ENCODE measurements at places on chromosomes 2 and 18.
A peak's percentile ranks its signal among the peaks of the same experiment; 100 is the strongest.

- no peak for DNase-seq
- no peaks in the 10 kb centered on the region for H3K36me3 ChIP-seq
- H3K27me3 ChIP-seq: no peaks in the 10 kb centered on the region
- H3K27ac ChIP-seq: peak overlapping the region; percentile 65
- H3K4me3 ChIP-seq: peak overlapping the region; percentile 77
- peaks cover 66% of the 10 kb centered on the region for H3K4me1 ChIP-seq
Observed at GRCh38 chr2:10303181-10303693, 533 bp downstream of the HPCAL1 start.

DNA sequence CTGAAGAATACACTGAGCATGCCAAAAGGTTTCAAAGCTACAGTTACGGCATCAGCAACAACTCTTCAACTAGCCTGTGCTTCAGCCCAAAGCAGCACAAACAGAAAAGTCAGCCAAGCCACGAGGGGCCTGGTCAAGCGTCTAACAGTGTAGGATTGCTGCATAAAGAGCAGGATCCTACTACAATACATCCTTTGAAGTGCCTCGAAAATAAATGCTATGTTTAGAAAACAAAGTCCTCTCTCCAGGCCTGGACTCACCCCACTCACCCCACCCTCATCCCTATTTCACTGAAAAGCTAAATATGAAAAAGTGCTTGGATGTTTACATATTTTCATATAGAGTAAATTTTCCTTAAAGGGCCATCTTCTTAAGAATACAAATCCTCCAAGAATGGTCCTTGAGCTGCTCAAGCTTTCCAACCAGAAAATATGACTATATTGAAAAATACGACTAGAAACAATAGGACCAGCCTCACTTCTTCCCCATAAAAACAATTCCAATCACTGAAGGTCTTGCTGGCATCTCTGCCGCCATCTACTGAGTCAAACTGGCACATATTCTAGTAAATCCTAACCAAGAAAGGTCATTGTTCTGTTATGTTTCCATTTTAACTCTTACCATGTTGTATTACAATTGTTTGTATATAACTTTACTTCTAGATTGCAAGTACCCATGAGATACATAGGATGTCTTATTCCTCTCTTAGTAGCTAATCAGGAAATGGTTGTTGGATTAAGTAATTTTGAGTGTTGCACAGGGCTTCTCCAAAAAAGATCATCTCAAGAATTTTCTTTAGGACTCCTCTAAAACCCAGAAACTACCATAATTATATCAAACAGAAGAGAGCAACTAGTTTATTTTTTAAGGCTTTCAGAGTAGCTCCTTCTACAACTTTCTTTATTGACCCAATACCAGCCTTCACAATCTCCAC, 63.6 kb downstream of the CLHC1 start:
- no peaks in the 10 kb centered on the region for H3K4me1 ChIP-seq
- no peaks in the 10 kb centered on the region for H3K36me3 ChIP-seq
- H3K4me3 ChIP-seq: no peak overlapping the region
- peak; percentile 37 for DNase-seq
- H3K27ac ChIP-seq: no peak overlapping the region
- H3K27me3 ChIP-seq: no peaks in the 10 kb centered on the region

DNA sequence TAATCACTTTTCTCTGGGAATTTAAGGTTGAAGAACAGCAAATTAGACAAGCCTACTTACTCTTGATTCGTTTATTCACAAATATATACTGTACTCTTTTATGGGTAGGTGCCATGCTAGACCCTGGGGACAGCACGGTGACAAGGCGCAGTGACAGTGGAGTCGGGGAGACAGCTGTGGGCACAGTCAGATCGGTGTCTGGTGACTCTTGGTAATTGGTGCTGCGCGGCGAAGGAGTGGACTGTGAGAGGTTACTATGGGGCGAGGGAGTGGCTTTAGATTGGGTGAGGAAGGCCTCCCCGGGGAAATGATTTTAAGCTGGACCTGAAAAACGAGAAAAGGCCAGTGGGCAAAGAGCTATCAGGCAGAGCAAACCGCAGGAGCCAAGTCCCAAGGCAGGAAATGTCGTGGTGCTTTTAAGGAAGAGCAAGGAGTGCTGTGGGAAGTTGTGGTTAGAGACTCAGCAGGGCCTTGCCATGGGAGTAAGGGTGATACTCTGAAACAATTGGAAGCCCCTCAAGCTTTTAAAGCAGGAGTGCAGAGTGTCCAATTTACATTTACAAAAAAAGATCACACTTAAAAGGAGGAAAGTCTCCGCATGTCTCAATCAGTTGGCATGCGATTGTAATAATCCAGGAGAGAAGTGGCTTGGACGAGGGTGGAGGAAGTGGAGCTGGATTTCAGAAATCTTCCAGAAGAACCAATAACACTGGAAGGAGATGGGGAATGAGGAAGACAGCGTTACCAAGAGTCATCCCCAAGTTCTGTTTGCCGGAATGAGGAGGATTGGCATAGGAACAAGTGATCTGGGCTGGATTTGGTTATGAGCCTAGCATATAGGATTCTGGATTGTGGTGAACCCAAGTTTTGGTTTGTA, 36.1 kb upstream of the TXNDC2 start:
- H3K27ac ChIP-seq: no peak overlapping the region
- H3K4me1 ChIP-seq: no peaks in the 10 kb centered on the region
- no peaks in the 10 kb centered on the region for H3K27me3 ChIP-seq
- no peaks in the 10 kb centered on the region for H3K36me3 ChIP-seq
- H3K4me3 ChIP-seq: no peak overlapping the region

- no peaks in the 10 kb centered on the region for H3K27me3 ChIP-seq
- no peak overlapping the region for H3K4me3 ChIP-seq
- H3K27ac ChIP-seq: no peak overlapping the region
- no peaks in the 10 kb centered on the region for H3K4me1 ChIP-seq
- H3K36me3 ChIP-seq: no peaks in the 10 kb centered on the region
- DNase-seq: no peak
Observed at GRCh38 chr2:30769891-30770462, 37.3 kb downstream of the CAPN13 start.

GRCh38 chr2:191465766-191466420, 212.0 kb upstream of the NABP1 start:
- no peak for DNase-seq
- H3K4me3 ChIP-seq: no peak overlapping the region
- no peak overlapping the region for H3K27ac ChIP-seq
- H3K36me3 ChIP-seq: no peaks in the 10 kb centered on the region
- no peaks in the 10 kb centered on the region for H3K4me1 ChIP-seq

- DNase-seq: no peak
- peaks cover 19% of the 10 kb centered on the region for H3K4me1 ChIP-seq
- H3K36me3 ChIP-seq: no peaks in the 10 kb centered on the region
- no peak overlapping the region for H3K4me3 ChIP-seq
- H3K27ac ChIP-seq: no peak overlapping the region
- H3K27me3 ChIP-seq: no peaks in the 10 kb centered on the region
Observed at GRCh38 chr2:160647967-160648685, 154.5 kb upstream of the RBMS1 start.
